Esophagus squamous epithelium (tissue), 5 donors: ENCODE measurements at places on chromosomes 1 and 21. TPM values are rescaled to one million over a fixed set of nuclear protein-coding genes. Genes with fewer than 3 reads are reported as not detected.

GRCh38 chr1:92961896-92962752, 862 bp upstream of the DIPK1A start:
- H3K27me3 ChIP-seq: no peaks in the 10 kb centered on the region
- peak overlapping the region; percentile 95 for H3K27ac ChIP-seq
- peaks cover 50% of the 10 kb centered on the region for H3K4me1 ChIP-seq
- no peak for DNase-seq
- peak overlapping the region; percentile 96 for H3K4me3 ChIP-seq

DNA sequence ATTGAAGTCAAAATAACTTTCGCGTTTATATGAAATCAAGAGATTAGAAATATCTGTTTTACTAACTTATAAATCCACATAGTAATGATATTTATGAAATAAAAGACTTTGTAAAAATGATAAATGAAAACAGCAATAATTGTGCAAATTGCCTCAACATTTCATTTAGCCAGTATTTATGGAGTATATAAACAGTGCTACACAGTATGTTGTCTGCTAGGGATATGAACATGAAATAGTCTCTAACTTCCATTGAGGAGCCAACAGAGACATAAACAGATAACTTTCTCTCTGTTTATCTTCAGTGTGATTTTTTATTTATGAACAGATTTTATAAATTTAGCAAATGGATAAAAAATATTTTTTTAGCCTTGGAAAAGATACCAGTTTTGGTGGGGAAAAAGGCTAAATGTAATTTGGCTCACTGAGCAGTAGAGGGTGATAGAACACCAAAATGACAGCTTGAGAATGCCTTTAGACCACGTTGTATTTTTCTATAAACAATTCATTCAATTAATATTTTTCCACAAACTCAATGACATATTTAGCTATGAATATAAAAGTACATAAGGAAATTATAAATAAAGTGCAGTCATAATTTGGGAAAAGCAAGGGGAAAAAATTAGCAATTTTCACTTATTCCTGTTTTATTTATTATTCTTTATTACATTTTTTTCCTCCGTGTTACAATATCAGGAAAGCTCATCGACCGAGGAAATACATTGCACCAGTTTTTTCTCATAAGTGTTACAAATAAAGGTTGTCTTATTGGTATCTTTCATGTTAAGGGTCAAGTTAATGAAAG, 47.5 kb upstream of the EEIG2 start:
- peaks cover 12% of the 10 kb centered on the region for H3K4me1 ChIP-seq
- no peak overlapping the region for H3K27ac ChIP-seq
- H3K4me3 ChIP-seq: no peak overlapping the region
- H3K27me3 ChIP-seq: peaks cover 4% of the 10 kb centered on the region
- no peaks in the 10 kb centered on the region for H3K36me3 ChIP-seq

Gene CNIH3
- 0.34 TPM for total RNA-seq

Gene WNT3A
- total RNA-seq: 1.6 TPM

Gene CD84
- total RNA-seq: 1.3 TPM

Gene SAMD11
- total RNA-seq: 0.57 TPM

DNA sequence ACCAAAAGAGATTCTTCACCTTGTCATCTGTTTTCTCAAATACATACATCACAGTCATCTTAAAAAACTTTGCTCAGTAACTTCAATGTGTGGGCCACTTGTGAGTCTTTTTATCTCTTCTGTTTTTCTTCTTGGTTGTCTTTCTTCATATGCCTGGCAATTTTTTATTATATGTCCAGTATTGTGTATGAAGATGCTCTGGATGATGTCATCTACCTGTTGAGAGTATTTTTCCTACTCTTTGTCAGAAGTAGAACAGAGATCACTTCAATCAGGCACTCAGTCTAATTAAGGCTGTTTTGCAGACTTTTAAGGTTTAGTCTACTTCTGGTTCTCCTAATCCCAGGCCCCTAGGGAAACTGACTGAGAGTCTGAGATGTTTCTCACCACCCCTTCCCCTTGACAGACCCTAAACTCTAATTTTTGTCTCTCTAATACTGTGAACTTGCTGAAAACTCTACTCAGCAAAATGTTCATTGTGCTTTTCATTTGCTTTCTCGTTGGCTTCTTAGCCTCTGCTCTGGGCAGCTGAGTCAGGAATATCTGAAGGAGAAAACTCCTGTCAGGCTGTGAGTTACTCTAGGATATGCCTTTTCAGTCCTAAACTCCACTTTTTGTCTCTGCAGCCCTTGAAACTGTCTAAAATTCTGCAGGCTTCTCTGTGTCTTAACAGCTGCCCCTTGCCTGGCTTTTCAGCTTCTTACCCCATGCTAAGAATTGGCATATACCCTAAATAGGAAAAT, 33.0 kb upstream of the DNAJC6 start:
- no peak for DNase-seq
- no peaks in the 10 kb centered on the region for H3K36me3 ChIP-seq
- no peak overlapping the region for H3K27ac ChIP-seq
- peaks cover 4% of the 10 kb centered on the region for H3K4me1 ChIP-seq

DNA sequence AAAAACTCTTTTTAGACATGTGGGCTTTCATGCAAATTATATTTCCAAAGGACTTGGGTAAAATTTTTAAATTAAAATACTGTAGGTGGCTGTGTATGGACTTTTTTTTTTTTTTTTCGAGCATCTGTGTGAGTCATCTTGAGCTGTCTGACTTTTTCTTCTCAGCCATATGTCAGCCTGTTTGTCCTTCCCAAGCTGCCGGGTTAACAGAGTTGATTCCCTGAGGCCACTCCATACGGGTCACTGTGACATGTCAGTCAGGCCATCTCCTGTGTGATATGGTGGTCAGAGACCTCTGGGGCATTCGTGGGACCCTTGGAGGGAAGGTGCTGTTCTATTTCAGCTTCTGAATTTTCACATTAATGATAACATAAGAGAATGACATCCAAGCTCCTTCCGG, 148.3 kb downstream of the KCNJ6 start:
- no peaks in the 10 kb centered on the region for H3K27me3 ChIP-seq
- H3K4me1 ChIP-seq: peaks cover 29% of the 10 kb centered on the region
- no peak for DNase-seq
- H3K36me3 ChIP-seq: no peaks in the 10 kb centered on the region

Gene CFHR1
- not detected for total RNA-seq

DNA sequence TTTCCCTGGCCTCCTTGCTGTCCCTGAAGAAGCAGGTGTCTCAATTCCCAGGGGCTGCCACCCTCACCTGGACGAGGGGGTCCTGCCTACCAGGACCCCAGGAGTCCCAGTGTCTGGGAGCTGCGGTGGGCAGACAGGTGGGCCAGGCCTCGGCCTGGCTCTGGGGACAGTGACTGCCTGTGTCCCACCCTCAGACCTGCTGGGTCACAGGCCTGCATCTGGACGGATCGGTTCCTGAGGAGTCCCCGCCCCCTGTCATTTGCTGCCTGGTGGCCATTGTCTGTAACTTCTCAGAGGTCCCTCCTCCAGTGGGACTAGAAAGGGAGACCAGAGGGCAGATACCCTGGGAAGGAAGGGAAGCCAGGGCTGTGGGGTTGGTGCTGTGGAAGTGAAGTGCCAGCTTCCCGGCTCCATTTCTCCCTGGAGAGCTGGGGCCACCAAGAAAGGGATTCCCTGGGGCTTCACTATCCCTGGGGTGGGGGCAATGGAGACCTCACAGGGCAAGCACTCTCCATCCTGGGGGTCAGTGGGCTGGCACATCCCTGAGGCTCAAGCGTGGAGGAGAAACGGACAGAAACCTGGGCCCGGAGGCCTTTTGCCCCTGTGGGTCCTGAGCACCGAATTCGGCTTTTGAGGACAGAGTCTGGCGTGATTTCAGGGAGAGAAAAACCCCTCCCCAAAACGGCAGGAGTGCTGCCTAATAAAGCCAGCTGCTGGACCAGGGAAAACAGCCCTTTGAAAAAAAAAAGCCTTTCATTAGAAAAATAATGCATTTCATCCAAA, 157.3 kb downstream of the PEX14 start:
- peaks cover 81% of the 10 kb centered on the region for H3K4me1 ChIP-seq
- peak overlapping the region; percentile 89 for H3K27ac ChIP-seq
- no peak overlapping the region for H3K4me3 ChIP-seq
- peaks cover 59% of the 10 kb centered on the region for H3K36me3 ChIP-seq

DNA sequence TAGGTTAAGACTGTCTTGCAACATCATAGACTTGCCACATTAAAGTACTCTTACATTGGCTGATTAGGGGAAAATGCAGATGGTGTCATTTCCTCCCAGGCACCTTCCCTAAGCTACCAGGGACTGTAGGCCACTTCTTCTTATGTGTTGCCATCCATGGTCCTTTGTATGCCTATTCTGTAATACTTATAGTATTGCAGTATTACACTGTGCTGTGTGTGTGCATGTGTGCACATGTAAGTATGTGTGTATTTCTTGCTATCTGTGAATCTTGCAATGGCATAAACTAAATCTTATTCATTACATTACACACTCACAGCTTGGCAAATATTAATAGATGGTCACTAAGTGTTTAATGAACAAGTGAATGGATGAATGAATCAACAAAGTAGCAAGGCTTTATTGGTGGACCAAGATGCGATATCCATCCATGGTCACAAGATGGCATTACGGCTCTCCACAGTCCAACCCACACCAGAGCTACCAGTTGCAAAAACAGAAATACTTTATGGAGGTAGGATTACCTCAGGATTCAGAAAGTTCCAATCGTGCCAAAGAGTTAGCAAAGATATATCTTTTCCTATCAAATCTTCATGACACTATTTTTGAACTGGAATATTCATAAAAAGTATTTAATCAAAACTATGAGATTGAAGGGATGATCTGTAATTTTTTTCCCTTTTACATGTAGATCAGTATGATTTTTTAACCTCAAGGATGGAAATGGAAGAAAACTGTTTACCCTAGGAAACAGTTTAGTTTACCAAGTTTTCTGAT, 160.2 kb downstream of the DENND1B start:
- H3K27me3 ChIP-seq: no peaks in the 10 kb centered on the region
- DNase-seq: no peak
- H3K36me3 ChIP-seq: no peaks in the 10 kb centered on the region
- H3K27ac ChIP-seq: no peak overlapping the region

Gene KLHDC9
- 2.1 TPM for total RNA-seq

GRCh38 chr1:26541816-26542711, 12.5 kb downstream of the RPS6KA1 start:
- H3K4me3 ChIP-seq: peak overlapping the region; percentile 44
- peak; percentile 74 for DNase-seq
- no peaks in the 10 kb centered on the region for H3K27me3 ChIP-seq
- H3K4me1 ChIP-seq: peaks cover 41% of the 10 kb centered on the region
- H3K27ac ChIP-seq: peak overlapping the region; percentile 91
- no peaks in the 10 kb centered on the region for H3K36me3 ChIP-seq

- no peak overlapping the region for H3K4me3 ChIP-seq
- H3K27ac ChIP-seq: no peak overlapping the region
- no peaks in the 10 kb centered on the region for H3K36me3 ChIP-seq
- DNase-seq: no peak
Observed at GRCh38 chr1:209870151-209870831, 42.5 kb downstream of the UTP25 start.

Gene KAZN
- total RNA-seq: 25.0 TPM

- no peaks in the 10 kb centered on the region for H3K27me3 ChIP-seq
- no peak overlapping the region for H3K4me3 ChIP-seq
- no peaks in the 10 kb centered on the region for H3K4me1 ChIP-seq
- no peak for DNase-seq
Observed at GRCh38 chr21:38643404-38644023, 145.2 kb upstream of the ERG start.

Gene PCNT
- 26.8 TPM for total RNA-seq

- H3K27me3 ChIP-seq: no peaks in the 10 kb centered on the region
- peaks cover 10% of the 10 kb centered on the region for H3K4me1 ChIP-seq
- H3K36me3 ChIP-seq: no peaks in the 10 kb centered on the region
- no peak overlapping the region for H3K27ac ChIP-seq
Observed at GRCh38 chr1:167173516-167174184, 47.0 kb upstream of the POU2F1 start.

Gene KIF26B
- total RNA-seq: 2.7 TPM

GRCh38 chr1:160149716-160150115, 1.7 kb upstream of the ATP1A4 start:
- DNase-seq: no peak
- H3K36me3 ChIP-seq: no peaks in the 10 kb centered on the region
- no peak overlapping the region for H3K4me3 ChIP-seq
- no peaks in the 10 kb centered on the region for H3K27me3 ChIP-seq

DNA sequence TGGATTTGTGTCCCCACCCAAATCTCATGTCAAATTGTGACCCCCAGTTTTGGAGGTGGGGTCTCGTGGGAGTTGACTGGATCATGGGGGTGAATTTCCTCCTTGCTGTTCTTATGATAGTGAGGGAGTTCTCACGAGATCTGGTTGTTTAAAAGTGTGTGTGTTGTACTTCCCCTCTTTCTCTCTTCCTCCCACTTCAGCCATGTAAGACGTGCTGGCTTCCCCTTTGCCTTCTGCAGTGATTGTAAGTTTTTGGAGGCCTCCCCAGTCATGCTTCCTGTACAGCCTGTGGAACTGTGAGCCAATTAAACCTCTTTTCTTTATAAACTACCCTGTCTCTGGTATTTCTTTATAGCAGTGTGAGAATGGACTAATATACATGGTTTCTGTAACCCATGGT, 64.6 kb downstream of the RHOU start:
- H3K27ac ChIP-seq: no peak overlapping the region
- H3K4me3 ChIP-seq: no peak overlapping the region
- no peaks in the 10 kb centered on the region for H3K27me3 ChIP-seq
- DNase-seq: no peak
- no peaks in the 10 kb centered on the region for H3K4me1 ChIP-seq

GRCh38 chr1:179302070-179302469, 8.5 kb downstream of the SOAT1 start:
- DNase-seq: no peak
- H3K4me3 ChIP-seq: no peak overlapping the region
- H3K36me3 ChIP-seq: no peaks in the 10 kb centered on the region
- H3K27me3 ChIP-seq: no peaks in the 10 kb centered on the region
- H3K27ac ChIP-seq: no peak overlapping the region
- no peaks in the 10 kb centered on the region for H3K4me1 ChIP-seq

- H3K4me1 ChIP-seq: no peaks in the 10 kb centered on the region
- no peak overlapping the region for H3K4me3 ChIP-seq
- peaks cover under 1% of the 10 kb centered on the region for H3K27me3 ChIP-seq
- H3K36me3 ChIP-seq: no peaks in the 10 kb centered on the region
Observed at GRCh38 chr1:244068567-244068966, 17.5 kb downstream of the ZBTB18 start.

- DNase-seq: no peak
- H3K36me3 ChIP-seq: peaks cover 12% of the 10 kb centered on the region
- H3K4me1 ChIP-seq: peaks cover 55% of the 10 kb centered on the region
- peak overlapping the region; percentile 98 for H3K27ac ChIP-seq
- H3K27me3 ChIP-seq: no peaks in the 10 kb centered on the region
- H3K4me3 ChIP-seq: no peak overlapping the region
Observed at GRCh38 chr1:46612937-46613660, 3.5 kb downstream of the MOB3C start.

DNA sequence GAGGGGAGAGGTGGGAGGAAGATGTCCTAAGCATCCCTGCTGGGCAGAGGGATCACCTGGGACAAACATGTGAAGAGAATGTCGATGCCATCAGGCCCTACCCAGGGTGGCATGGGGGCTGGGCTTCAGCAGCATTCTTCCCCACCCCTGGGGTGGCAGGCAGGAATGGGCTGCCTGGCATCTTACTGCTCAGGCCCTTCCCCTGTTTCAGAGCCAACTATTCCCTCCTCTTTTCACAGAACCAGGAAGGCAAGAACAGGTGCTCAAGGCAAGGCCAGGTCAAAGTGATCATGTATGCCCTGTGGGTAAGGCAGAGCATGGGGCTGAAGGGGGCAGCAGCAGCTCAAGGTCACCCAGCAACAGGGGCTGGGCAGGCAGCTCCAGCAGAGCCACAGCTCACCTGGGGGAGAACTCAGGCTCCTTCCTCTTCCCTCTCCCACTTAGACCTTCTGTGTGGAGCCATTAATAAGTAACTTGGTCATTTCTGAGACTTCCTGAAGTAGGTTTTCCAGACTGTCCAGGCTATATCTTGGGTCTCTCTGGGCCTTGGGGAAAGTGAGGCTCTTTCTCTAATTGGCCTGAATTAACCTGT, 56.4 kb downstream of the ELK4 start:
- H3K27me3 ChIP-seq: peaks cover 69% of the 10 kb centered on the region
- no peaks in the 10 kb centered on the region for H3K36me3 ChIP-seq
- H3K4me3 ChIP-seq: no peak overlapping the region
- DNase-seq: no peak
- no peaks in the 10 kb centered on the region for H3K4me1 ChIP-seq
- no peak overlapping the region for H3K27ac ChIP-seq
